ENCODE measurements at places on chromosomes 13 and 19.

DNA sequence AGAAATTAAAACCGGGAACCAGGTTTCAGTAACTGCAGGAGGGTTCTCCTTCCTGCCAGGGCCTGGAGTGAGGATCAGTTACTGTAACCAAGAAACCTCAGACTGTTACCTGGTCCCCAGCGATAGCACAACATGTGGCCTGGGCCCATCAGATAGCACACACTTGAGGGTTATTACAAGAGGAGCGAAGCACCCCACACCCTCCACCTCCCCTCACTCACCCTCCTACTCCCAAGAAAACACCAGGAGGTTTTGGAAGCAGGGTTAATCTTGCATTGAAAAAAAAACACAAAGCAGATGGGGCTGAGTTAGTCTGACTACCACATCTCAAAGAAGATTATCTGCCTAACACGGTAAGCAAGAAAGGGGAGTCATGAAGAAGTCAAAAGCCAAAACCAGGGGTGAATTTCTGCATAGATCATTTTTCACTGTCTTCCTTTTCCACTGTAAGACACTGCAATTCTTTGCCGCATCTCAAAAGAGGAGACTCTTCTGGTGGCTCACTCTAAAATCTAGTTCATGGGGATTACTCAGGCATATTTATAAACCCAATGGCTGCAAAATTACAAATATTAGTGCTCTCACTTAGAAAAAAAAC, 75.9 kb upstream of the DOCK9 start:
- H3K36me3 ChIP-seq: peaks cover 2% of the 10 kb centered on the region
- H3K27ac ChIP-seq: peak overlapping the region; percentile 89
- H3K4me1 ChIP-seq: peaks cover 63% of the 10 kb centered on the region
- H3K4me3 ChIP-seq: peak overlapping the region; percentile 63
- no peaks in the 10 kb centered on the region for H3K27me3 ChIP-seq

DNA sequence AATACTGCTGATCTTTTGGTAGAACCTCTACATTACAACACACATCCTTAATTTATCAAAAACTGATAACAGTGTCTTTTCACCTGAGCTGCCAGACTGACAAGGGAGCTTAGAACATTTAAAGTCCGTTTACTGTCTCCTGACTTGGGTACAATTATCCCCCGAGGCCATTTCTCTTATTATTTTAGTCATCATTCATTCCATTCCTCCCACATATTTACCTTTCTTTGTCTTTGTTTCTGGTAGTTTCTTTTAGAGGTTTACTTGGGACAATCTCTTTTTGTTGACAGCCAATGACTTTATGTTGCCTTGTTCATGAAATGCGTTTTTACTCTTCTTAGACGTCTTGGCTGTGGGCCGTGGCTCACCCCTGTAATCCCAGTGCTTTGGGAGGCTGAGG, 186.9 kb downstream of the PCCA start:
- H3K4me1 ChIP-seq: no peaks in the 10 kb centered on the region
- H3K27ac ChIP-seq: no peak overlapping the region
- H3K27me3 ChIP-seq: no peaks in the 10 kb centered on the region
- H3K36me3 ChIP-seq: no peaks in the 10 kb centered on the region

GRCh38 chr13:113729187-113730019, 29.6 kb upstream of the TMEM255B start:
- no peaks in the 10 kb centered on the region for H3K4me1 ChIP-seq
- peaks cover 27% of the 10 kb centered on the region for H3K36me3 ChIP-seq
- H3K27ac ChIP-seq: no peak overlapping the region
- DNase-seq: no peak

DNA sequence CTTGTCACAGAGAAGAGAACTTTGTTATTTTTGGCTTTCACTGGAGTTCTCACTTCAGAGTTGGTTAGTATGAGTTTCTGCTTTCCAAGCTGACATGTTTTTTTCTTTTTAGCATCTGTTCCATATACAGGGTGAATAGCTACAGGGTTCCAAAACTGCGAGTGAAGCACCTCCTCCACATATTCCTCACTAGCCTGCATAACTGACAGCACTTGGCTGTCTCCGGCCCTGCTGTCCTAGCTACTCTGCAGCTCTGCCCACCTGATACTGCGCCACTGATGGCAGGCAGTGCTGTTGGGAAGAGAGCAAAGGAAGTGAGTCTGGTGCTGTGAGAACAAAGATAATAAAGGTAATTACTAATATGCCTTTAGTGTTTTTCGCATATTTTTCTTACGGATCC, 6.8 kb downstream of the ATP8A2 start:
- H3K4me1 ChIP-seq: no peaks in the 10 kb centered on the region
- no peak overlapping the region for H3K27ac ChIP-seq
- no peaks in the 10 kb centered on the region for H3K36me3 ChIP-seq
- H3K4me3 ChIP-seq: no peak overlapping the region
- peaks cover 72% of the 10 kb centered on the region for H3K27me3 ChIP-seq
- DNase-seq: no peak

DNA sequence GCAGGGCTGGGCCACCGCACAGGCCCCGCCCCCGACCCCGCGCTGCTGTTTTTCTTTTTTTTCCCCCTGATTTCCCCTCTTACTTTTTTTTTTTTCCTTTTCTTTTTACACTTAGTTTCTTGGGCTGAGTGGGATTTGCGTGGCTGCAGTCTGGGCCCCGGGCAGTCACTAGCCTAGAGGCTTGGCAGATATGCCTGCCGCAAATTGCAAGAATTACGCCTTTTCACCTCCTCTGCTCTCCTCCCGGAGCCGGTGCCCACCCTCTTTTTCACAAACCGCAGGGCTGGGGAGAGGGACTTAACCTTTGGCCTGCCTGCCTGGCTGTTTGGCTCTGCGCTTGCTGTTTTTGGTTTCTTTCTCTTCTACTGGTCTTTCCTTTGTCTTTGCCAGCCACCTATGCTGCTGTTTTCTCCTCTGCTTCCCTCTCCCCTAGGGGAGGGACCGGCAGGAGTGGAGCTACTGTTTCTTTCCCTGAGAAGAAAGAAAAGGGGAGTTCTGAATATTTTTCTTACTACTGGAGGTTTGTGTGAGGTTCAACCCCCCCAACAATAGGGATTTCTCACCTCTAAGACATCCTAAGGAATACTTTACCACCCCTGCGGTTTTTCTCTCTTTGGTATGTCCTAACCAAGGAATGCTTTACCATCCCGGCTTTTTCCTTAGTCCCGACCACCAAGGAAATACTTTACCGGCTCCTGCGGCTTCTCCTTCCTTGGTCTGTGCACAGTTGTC, 11.0 kb downstream of the ZNF552 start:
- peak overlapping the region; percentile 27 for H3K4me3 ChIP-seq
- peaks cover 7% of the 10 kb centered on the region for H3K4me1 ChIP-seq
- no peaks in the 10 kb centered on the region for H3K36me3 ChIP-seq
- no peak for DNase-seq

- no peaks in the 10 kb centered on the region for H3K4me1 ChIP-seq
- no peak overlapping the region for H3K4me3 ChIP-seq
- no peak for DNase-seq
Observed at GRCh38 chr19:29309637-29310036, 96.7 kb upstream of the UQCRFS1 start.

GRCh38 chr19:51639916-51640315, 6.7 kb downstream of the SIGLEC14 start:
- H3K36me3 ChIP-seq: no peaks in the 10 kb centered on the region
- H3K27me3 ChIP-seq: peaks cover 66% of the 10 kb centered on the region
- H3K4me1 ChIP-seq: no peaks in the 10 kb centered on the region
- no peak for DNase-seq
- no peak overlapping the region for H3K27ac ChIP-seq

DNA sequence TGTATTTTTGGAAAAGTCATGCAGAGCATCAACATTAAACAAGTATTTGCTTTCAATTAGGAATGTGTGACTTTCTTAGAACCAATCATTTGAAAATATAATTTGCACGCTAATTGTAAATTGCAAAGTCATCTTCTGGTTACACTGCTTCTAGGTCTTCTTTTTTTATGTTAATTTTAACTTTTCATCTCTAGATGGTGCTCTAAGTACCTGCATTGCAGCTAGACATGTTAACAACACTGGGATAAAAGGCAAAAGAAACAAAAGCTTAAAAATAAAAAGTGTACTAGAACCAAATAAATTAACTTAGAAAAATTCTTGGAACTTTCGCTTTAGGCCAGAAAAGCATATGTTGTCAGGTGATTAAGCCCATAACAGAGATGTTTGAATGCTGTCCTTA, 2758.2 kb downstream of the PCDH9 start:
- no peak for DNase-seq
- no peak overlapping the region for H3K27ac ChIP-seq
- H3K27me3 ChIP-seq: no peaks in the 10 kb centered on the region
- H3K36me3 ChIP-seq: no peaks in the 10 kb centered on the region
- H3K4me3 ChIP-seq: no peak overlapping the region
